ENCODE measurements at places on chromosomes 13 and 19. TPM values are rescaled to one million over a fixed set of nuclear protein-coding genes. Genes with fewer than 3 reads are reported as not detected.

The IGSF23 gene
- total RNA-seq, result 0.38 TPM

The SIGLEC7 gene
- total RNA-seq, result not detected

The CYP4F3 gene
- total RNA-seq, result not detected

The URAD gene
- not detected for total RNA-seq

The SLC6A16 gene
- under 0.01 TPM for total RNA-seq

The ZFP14 gene
- 4.7 TPM for total RNA-seq

The ZNF610 gene
- total RNA-seq, result 3.2 TPM

Data from bladder microvascular endothelial cell (primary cell).